Activated gamma-delta T cell treated with anti-CD3 and anti-CD28 coated beads, Interleukin-2, amount 50 U/mL, for 16 hours (primary cell): ENCODE measurements at places on chromosomes 16 and 17.

DNA sequence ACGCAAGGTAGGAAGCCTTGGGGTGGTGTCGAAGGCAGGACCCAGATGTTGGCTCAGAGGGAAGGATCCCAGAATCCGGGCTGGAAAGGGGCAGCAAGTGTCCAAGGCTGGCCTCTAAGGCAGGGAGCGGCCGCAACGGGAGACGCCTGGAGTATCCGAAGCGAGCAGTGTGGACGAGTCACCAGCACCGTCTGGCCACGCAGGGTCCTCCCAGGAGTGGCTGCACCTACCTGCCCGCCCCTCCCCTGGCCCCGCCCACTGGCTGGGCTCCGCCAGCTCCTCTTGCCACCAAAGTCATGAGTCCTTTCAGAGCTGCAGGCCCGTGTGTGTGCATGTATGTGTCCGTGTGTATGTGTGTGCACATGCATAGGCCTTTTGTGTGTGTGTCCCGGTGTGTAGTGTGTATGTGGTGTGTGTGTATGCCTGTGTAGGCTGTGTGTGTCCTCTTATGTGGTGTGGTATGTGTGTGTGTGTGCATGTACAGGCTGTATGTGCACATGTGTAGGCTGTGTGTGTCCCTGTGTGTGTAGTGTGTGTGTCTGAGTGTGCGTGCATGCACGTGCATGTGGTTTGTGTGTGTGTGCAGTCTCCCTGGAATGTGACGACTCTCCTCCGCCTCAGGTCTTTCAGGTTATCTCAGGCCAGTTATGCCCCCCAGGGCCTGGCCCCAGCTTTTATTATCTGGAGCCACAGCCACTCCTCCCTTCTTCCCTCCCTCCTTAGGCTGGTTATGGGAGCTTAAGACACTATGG lies at the start of gene PRSS8:
Gene PRSS8, minus strand, starts transcription at position 193 of the 752 bp plus-strand sequence. CDS start 229 bp downstream, outside the sequence.
- DNase-seq = no peak

GRCh38 chr17:10156948-10157607 lies 41.3 kb downstream of the GAS7 start:
- DNase-seq = peak; percentile 3

GRCh38 chr17:2965621-2966595 lies 97.5 kb downstream of the OR1D5 start:
- DNase-seq = no peak

- DNase-seq = no peak
Observed at GRCh38 chr16:77790912-77791311, 2.5 kb downstream of the VAT1L start.
